ENCODE measurements at places on chromosomes 1 and 21.
A peak's percentile ranks its signal among the peaks of the same experiment; 100 is the strongest.

- DNase-seq: no peak
These were observed 80.4 kb upstream of the GNG4 start for GRCh38 chr1:235730007-235730406.

- DNase-seq: peak; percentile 4
These were observed 131.6 kb downstream of the LHX8 start for GRCh38 chr1:75265792-75266191.

DNA sequence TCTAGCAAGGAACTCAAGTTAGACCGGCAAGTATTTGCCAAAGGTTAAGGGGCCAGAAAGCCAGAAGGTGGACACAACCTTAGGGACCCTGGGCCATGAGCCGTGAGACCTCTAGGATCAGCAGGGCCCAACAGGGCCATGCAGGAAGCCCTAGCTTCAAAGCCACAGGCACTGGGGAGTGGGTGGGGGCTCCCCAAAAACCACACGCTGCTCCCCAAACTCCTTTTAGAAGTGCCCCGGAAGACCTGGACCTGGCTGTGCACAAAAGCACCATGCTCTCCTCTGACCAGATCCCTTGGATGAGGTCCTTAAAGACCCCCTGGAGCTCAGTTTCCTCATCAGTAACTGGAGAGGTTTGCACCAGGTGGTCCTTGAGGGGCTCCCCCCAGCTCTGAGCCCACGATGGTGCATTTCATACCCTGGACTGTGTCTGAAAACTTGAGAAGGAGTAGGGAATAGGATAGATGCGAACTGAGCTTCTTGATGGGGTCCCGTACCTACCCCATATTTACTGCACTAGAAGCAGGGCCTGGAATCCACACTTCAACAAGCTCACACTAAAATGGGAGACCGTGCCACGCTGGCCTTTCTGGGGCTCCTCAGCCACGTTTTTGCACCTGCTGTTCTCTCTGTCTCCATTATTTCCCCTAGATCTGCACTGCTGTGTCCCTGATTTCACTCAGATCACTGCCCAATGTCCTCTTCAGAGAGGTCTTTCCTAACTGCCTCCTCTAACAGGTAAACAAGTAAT is 40.6 kb upstream of the LBR start:
- peak; percentile 30 for DNase-seq

- DNase-seq: no peak
These were observed 59.0 kb upstream of the IPO9 start for GRCh38 chr1:201769966-201770365.

- peak; percentile 3 for DNase-seq
These were observed 55.2 kb downstream of the RNF220 start for GRCh38 chr1:44460107-44460882.

DNA sequence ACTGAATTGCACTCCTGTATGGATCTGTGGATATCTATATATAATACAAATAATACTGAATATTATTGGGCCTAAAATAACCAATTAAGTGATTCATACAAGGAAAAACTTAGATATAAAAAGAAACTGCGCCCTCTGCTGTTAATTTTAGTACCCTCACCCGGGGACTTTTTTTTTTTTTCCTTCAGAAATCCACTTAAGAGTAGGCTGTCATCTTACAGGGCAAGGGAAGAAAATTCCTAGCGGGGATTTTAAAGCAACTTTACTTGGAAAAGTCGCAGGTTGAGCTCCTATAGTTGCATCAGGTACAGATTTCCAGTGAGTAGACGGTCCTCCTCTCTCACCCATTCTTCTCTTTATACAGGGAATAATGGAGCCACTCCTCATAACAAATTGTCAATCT is 1.3 kb downstream of the NTNG1 start:
- peak; percentile 5 for DNase-seq

- DNase-seq: peak; percentile 37
These were observed 733 bp downstream of the KDM5B start for GRCh38 chr1:202807451-202807925.

DNA sequence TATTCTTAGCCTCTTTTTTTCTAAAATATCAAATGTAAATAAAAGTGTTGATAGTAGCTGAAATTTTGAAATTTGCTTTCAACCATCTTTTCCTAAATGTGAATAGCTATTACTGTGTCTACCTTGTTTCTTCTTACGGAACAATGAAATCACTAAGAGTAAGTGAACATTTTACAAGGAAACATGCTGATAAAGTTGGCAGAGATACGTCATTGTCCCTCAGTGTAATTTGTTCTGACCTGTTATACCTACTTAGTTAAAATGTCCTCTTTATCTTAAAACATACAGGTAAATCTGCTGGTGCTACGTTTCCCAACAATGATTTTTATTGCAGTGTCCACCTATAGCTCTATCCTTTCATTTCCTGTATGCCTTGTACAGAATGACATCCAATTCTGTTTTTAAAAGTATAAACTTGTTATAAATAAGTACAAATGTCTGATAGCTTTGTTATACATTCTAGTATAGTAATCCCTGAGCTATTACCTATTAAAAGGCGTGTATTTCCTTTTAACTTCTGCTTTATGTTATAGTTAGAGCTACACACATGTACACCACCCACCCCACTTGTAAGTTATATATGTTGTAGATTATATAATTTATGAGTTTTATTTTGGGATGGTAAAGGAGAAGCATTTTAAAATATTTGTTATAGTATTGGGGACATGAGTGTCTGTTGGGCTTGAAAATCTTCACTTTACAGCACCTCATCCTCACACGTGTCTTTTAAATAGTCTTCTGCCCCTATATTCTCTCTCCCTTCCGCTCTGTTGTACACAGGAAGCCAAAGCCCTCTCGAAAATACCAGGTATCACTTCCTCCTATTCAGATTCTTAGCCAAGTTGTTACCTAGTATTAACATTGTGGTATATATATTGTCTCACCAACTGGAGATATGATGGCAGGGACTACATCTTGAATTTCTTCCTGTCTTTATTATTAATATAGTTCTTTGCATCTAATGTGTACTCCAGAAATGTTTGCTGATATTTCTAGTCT is 25.2 kb downstream of the LAMC1 start:
- no peak for DNase-seq

DNA sequence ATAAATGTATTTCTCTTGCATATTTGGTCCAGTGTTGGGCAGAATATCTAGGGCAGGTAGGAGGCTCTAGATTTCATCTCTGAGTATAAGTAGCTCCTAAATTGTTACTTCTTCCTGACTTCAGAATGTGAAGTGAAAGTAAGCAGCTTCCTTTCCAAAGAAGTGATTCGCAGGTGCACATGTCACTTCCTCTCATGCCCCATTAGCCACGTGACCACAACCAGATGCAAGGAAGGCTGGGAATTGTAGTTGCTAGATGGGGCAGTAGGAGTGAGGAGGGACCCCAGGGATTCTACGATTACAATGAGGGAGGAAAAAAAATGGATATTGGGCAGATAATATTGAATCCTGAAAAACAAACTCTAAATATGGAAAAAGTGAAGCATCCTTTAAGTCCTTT is 113.2 kb upstream of the CYYR1 start:
- DNase-seq: peak; percentile 33

DNA sequence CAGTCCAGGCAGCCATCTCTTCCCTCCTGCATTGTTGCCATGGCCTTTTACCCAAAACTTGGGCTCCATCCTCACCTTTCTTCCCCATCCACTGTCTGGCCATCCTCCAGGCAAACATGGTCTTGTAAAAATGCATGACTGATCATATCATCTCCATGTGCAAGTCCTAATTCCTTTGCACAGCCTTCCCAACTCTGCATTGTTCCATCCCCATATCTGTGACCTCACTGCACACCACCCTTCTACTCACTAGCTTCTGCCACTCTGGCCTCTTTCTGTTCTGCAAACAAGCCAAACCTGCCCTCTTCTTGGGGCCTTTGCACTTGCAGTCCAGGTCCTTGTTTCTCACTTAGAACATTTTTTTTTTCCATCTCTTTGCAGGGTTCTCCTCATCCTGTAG is 230.1 kb upstream of the GJB5 start:
- DNase-seq: no peak

- no peak for DNase-seq
These were observed 16.6 kb upstream of the EPB41 start for GRCh38 chr1:28897789-28898188.

DNA sequence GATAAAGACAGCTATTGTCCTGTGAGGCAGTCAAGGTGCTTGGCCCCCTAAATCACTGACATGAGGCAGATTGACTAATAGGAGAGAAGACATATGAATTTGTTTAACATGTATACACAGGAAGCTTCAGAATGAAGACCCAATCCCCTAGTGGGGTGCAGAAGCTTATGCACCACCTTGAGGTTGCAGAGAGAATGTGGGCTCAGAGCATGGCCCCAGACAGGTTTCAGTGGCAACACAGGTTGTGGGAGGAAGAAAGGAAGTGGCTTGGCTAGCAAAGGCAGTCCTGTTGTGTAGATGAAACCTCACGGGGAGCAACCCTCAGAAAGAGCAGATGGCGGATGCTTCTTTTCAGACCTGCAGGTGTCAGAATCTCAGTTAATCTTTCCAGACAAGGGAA is 37.0 kb upstream of the PARP1 start:
- DNase-seq: peak; percentile 68

DNA sequence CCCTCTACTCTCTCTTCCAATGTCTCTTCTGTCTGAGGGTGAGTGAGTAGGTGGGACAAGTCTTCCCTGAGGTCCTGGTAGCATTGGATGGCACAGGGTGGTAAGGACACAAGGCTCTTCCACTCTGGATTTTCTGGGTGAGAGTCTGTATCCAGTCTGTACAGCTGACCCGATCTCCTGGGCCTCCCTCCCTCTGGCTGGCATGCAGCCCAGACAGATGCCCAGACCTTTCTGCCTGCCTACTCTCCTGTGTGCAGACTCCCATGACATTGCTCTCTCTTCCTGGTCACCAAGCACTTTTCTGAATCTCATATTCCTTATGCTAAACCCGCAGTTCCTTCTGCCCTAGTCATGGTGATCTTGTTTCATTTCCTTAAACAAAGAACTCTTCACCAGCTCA is 100.3 kb downstream of the GRIK3 start:
- DNase-seq: no peak

All from CD4-positive, alpha-beta T cell treated with Interleukin-12 subunit alpha and Interleukin-12 subunit beta, for 1 hour (primary cell).